ENCODE measurements at places on chromosomes 16 and 17.

- DNase-seq, result no peak
These were observed 13.2 kb upstream of the RPTOR start for GRCh38 chr17:80531400-80531799.

- DNase-seq, result no peak
These were observed 19.0 kb downstream of the C16orf96 start for GRCh38 chr16:4574919-4575705.

DNA sequence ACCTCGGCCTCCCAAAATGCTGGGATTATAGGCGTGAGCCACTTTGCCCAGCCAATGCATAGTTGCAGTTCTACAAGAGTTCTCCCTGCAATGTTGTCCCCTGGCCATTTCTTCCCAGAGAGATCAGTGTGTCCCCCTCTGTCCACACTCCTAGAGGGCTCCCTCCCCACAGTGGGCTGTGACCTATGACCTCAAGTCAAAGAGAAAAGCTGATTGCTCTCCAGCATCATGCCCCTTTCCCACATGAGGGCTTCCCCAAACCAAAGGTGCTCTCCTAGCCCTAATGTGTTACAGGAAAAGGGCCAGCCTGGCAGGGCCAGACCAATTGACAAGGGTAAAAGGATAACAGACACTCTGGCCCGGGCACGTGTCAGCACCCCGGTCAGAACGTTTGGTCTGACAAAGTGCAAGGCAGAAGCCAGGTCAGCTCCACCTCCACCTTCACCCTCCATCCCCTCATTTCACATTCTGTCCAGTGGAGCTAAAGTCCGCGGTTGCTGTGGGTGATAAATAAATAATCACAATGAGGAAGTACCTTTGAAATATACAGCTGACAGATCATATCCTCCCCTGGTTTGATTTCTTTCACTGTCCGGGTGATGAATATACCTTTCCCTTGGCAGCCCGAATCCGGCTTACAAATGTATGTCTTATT, 17.8 kb downstream of the TTLL6 start:
- DNase-seq, result peak; percentile 57

DNA sequence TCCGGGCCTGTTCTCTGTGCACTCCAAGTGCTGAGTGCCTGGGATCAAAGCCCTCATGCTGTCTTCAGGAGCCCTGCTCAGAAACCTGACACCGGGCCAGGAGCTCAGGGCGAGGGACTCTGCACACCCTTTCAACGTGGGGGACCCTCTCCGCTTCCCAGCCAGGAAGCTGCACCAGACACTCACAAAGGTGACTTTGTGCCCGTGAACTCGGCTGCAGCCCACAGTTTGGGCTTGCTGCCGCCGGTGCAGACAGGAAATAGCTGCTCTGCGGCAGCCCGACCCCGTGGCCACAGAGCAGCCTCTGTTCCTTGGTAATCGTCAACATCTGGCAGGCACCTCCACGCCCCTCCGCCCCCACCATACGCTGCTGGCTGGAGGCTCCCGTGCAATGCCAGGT, 93.4 kb upstream of the METRNL start:
- no peak for DNase-seq

GRCh38 chr17:6831661-6832263, at the start of gene TEKT1:
TSS of gene TEKT1 (minus strand) at chr17:6831729. CDS start at chr17:6830376, 1,353 bp downstream.
- DNase-seq, result peak; percentile 77

DNA sequence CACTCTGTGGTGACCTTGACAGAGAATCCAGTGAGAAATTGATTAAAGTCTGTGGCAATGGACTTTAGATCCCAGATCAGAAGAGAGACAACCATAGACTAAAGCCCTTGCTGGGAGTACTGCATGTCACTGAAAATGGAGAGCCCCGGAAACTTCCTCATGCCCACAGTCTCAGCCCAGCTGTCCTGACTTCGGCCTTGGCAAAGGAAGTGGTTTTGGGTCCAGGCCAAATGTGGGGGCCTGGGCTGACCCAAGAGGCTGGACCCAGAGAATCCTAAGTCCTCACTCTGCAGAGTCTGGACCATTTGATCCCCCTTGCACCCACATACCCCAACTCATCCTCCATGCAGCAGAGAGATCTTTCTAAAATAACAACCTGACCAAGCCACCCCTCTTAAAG, 4.7 kb upstream of the BEAN1 start:
- DNase-seq, result no peak

- no peak for DNase-seq
These were observed 339.5 kb downstream of the HS3ST4 start for GRCh38 chr16:26031286-26031685.

- no peak for DNase-seq
These were observed 238.4 kb downstream of the CEP112 start for GRCh38 chr17:65953316-65954147.

GRCh38 chr16:71406724-71407123, 35.1 kb downstream of the TLE7 start:
- no peak for DNase-seq

GRCh38 chr17:40519089-40519775, 17.8 kb upstream of the TNS4 start:
- no peak for DNase-seq

All from Calu3 (cell line).